ENCODE measurements at places on chromosomes 13 and 19.

DNA sequence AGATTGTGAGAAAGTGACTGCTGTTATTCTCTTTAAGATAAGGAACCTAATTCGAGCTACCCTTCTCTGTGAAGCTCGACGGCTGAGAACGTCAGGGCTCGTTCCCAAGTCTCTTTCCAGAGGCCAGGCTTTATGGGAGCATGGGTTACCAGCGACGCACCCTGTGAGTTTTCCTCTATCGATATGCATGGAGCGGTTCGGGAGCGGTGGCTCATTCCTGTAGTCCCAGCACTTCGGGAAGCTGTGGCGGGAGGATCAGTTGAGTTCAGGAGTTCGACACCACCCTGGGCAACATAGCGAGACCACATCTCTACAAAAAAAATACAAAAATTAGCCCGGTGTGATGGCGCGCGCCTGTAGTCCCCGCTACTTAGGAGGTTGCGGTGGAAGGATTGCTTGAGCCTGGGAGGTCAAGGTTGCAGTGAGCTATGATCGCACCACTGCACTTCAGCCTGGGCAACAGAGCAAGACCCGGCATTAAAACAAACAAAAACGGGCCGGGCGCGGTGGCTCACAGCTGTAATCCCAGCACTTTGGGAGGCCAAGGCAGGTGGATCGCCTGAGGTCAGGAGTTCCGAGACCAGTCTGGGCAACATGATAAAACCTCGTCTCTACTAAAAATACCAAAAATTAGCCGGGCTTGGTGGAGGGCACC lies 681 bp upstream of the ZNF606 start:
- DNase-seq, result no peak

GRCh38 chr19:18262917-18263316 lies 11.3 kb downstream of the IQCN start:
- no peak for DNase-seq

DNA sequence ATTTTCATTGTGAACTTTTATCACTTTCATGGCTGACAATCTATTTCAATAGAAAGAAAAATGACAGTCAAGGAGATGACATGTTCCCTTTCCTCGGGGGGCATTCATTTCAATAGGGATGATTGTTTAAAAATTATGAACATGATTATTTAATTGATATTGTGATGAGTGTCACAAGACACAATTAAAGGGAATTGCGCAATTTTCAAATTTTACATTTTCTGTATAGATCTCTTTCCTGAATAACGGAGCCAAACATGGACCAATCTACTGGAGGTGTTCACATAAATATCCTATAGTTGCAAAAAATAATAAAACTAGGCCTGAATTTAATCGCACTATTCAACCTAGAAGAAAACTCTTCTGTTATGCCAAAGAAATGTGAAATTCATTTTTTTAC lies 1274.6 kb downstream of the SLITRK5 start:
- no peak for DNase-seq

- DNase-seq, result no peak
These were observed 17.6 kb downstream of the CLPTM1 start for GRCh38 chr19:44972802-44973201.

DNA sequence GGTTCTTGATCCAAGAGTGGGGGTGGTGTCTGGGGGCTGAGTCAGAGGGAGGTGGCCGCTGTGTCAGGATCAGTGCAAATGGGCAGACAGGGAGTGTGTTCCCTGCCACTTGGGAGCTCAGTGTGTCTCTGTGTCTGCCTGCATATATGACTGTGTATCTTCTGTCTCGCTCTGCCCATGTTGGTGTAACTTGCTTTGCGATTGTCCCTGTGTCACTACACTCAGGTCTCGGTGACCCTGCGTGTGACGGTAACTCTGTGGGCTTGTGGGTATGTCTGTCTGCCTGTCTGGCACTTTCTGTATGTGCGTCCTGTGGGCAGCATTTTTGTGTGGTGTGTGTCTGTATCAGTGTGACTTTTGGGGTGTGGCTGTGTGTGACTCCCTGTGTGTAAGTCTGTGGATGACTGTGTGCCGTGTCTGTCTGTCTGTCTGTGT lies 8.2 kb upstream of the ERFL start:
- DNase-seq, result no peak

GRCh38 chr19:23774106-23774505 lies 15.4 kb upstream of the ZNF681 start:
- no peak for DNase-seq
